GM23338 (cell line): ENCODE measurements at places on chromosomes 7 and 10. TPM values are rescaled to one million over a fixed set of nuclear protein-coding genes. Genes with fewer than 3 reads are reported as not detected.

Gene POM121C
- polyA plus RNA-seq = 40.8 and 41.5 TPM in 2 replicates

- no peak for DNase-seq
Measured at GRCh38 chr10:1086787-1087186, 30.6 kb downstream of the WDR37 start.

GRCh38 chr10:131641231-131641630 is 259.6 kb upstream of the PPP2R2D start:
- DNase-seq = no peak

DNA sequence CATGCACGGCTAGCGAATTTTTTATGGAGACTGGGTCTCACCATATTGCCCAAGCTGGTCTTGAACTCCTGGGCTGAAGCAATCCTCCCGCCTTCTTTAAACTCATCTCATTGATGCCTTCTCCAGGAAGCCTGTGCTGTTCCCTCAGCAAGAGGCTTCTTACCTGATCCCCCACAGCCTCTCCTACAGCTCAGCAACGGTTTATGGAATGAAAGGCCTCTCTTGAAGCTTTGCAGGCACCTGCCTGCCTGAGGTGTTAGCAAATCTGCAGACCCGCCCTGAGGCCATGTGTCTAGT is 468 bp upstream of the TRIM56 start:
- no peak for DNase-seq

DNA sequence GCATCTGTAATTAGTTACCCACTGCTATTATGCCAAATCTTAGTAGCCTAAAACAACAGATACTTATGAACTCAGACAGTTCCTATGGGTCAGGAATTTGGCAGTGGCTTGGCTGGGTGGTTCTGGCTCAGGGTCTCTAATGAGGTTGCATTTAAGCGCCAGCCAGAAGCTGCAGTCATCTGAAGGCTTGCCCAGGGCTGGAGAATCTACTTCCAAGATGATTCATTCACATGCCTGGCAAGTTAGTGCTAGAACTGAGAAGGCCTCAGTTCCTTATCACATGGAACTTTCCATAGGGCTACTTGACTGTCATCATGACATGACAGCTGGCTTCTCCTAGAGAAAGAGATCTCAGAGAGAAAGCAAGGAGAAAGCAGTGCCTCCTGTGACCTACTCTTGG is 121.3 kb downstream of the AVL9 start:
- no peak for DNase-seq
